ENCODE measurements at places on chromosomes 7 and 10. TPM values are rescaled to one million over a fixed set of nuclear protein-coding genes. Genes with fewer than 3 reads are reported as not detected.

GRCh38 chr7:35420656-35421055 lies 166.8 kb upstream of the TBX20 start:
- no peak for DNase-seq

DNA sequence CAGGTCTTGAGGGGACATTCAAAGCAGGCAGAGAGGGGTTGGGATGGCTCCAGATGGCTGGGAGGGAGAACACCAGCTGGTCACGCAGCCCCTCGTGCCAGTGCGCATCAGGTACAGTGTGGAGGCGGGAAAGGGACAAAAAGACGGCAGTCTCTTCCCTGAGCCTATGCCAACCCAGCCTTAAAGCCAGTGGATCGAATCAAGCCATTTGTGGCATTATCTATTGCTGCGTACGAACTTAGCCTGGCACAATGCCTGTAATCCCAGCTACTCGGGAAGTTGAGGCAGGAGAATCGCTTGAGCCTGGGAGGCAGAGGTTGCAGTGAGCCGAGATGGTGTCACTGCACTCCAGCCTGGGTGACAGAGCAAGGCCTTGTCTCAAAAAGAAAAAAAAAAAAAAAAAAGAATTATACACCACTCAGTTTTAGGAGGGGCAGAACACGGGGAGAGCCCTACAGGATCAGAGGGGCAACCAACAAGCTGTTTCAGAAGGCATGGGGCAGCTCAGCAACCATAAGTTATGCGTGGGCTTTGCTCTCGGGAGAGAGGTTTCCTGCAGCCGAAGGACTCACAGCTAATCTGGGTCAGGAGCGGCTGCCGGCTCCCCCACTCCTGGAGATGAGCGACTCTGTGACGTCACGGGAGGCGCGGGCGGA lies 356 bp upstream of the NDUFB2 start:
- DNase-seq, result peak; percentile 88

DNA sequence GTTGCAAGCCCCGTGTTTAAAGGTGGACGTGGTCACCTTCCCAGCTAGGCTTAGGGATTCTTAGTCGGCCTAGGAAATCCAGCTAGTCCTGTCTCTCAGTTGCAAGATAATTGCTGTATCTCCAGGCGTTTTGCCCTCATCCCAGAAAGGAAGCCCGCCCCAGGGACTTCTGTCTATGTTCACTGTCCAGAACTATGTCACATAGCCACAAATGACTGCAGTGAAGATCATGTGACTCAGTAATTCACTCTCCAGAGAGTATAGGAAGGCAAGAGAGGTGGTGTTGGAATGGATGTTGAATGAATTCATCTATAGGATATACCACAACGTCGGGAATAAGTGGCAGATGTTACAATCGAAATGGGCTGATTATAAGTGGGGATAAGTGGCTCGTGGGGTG lies 349 bp upstream of the ERVW-1 start:
- DNase-seq, result no peak

GRCh38 chr7:28296571-28297483 lies 115.5 kb upstream of the CREB5 start:
- DNase-seq, result no peak

The SEMA3E gene
- total RNA-seq, result 23.9 TPM

GRCh38 chr7:141234335-141235105 lies 160.7 kb downstream of the TMEM178B start:
- no peak for DNase-seq
